Renal cortex interstitium (tissue), 15 donors: ENCODE measurements at places on chromosomes 4 and X. TPM values are rescaled to one million over a fixed set of nuclear protein-coding genes. Genes with fewer than 3 reads are reported as not detected.

The HTN3 gene
- not detected for polyA plus RNA-seq

The ANOS1 gene
- 8.9 TPM for polyA plus RNA-seq

The NXF2 gene
- polyA plus RNA-seq, result 0.71 TPM

The CT83 gene
- polyA plus RNA-seq, result not detected

The RBMXL3 gene
- polyA plus RNA-seq, result not detected

The NAA15 gene
- 37.9 TPM for polyA plus RNA-seq

The TACR3 gene
- 2.0 TPM for polyA plus RNA-seq

DNA sequence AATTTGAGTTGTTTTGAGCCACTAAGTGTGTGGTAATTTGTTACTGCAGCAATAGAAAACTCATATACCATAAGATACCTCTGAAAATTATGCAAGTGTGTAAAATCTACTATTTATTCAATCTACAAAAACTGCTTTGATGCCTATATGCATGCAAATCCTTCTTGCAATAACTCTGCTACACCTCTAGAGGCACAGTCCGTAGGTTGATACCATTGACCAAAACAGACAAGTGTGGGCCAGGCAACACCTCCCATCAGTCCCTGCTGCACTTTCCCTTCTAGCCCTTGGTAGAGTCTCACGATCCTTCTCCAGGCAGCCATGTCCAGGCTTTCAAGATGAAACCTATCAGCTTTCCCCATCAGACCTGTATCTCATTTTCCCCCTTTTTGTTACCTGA lies 48.8 kb upstream of the FAM9A start:
- DNase-seq, result no peak

DNA sequence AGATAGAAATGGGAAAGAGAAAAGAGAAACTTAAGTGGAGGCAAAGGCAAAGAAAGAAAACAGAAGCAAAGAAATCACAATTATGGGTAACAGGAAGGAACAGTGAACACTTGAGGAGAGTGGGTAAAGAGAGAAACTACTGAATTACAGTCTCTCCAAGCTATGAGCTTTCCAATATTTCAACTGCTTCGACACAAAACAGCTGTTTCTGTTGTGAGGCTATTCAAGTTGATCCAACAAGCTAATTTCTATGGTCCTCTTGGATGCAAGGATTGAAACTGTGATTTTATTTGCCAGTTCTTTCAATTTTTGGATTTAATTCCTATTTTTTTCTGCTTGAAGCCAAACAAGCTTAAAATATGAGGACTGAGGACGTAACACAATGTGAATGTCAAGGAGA lies 80.5 kb upstream of the ADGRA3 start:
- DNase-seq, result no peak

DNA sequence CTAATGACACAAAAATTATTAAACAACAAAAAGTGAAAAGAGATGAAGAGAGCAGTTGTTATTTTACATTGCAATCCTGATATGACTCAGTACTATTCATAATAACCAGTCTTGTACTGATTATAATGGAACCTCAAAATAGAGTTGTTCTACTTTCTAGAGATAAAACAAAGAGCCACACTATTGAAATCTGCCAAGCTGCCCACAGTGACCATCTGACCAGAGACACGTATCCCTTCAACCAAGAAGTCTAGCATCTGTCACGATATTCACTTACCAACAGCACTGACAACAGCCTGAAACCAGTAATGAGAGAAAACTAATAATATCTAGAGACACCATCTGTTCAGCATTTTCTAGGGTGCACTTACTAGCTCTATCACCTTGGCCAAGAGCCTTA lies 466.7 kb downstream of the NKX6-1 start:
- DNase-seq, result no peak

GRCh38 chrX:94850811-94851210 lies 1176.8 kb downstream of the FAM133A start:
- no peak for DNase-seq

- DNase-seq, result no peak
Measured at GRCh38 chrX:48667509-48667908, 16.1 kb upstream of the WAS start.

DNA sequence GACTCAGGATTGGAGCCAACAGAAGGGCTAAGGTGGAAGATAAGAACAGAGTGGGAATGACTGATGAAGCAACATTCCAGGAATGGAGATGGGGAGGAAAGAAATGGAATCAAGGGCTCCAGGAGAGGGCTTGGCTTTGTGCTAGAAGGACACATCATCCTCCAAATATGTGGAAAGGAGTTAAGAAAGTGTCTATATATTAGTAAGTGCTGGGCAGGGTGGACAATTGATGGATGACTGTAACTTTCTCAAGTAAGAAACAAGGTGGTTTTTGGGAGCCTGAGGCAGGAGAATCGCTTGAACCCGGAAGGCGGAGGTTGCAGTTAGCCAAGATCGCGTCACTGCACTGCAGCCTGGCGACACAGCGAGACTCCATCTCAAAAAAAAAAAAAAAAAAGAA lies 71.6 kb upstream of the NFKB1 start:
- DNase-seq, result no peak

DNA sequence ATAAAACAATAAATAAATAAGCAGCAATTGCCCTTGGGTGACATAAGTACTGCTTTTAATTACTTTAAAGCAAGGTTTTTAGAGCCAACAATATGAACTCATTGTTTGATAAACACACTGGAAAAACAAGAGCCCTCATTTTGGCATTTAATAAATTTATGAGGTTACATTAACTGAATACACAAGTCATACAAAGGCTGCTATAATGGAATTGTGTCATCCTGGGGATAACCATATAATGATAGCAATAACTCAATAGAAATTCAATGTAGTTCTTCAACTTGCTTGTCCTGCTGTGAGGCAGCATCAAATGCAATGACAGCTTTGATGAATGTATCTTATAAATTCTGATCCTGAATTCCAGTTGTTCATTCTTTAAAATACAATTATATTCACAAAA lies 1512.5 kb downstream of the STIM2 start:
- no peak for DNase-seq

DNA sequence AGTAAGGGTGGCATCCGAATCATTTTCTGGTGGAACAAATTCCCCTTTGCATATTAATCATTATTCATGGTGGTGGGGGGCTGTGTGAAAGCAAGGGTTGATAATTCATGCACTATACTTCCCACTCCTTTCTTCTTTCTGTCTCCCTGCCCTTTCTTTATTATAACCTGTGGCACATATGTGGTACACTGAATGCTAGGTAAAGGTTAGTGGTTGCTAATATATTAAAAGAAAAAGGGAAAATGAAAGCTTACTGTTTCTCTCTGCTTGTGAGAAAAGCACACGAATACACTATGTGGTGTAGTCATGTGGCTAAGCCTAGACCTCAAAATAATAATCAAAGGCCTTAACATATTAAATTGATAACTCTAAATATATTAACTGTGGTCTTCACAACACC lies 178.4 kb upstream of the RPS6KA3 start:
- no peak for DNase-seq

- DNase-seq, result no peak
Measured at GRCh38 chr4:76581077-76581962, 146.3 kb downstream of the SHROOM3 start.

- DNase-seq, result no peak
Measured at GRCh38 chr4:137378821-137379220, 153.5 kb downstream of the PCDH18 start.

- no peak for DNase-seq
Measured at GRCh38 chr4:55827582-55827981, 8.0 kb downstream of the EXOC1L start.
